Caudate nucleus (tissue), 63 donors: ENCODE measurements at places on chromosomes 11 and 22.

DNA sequence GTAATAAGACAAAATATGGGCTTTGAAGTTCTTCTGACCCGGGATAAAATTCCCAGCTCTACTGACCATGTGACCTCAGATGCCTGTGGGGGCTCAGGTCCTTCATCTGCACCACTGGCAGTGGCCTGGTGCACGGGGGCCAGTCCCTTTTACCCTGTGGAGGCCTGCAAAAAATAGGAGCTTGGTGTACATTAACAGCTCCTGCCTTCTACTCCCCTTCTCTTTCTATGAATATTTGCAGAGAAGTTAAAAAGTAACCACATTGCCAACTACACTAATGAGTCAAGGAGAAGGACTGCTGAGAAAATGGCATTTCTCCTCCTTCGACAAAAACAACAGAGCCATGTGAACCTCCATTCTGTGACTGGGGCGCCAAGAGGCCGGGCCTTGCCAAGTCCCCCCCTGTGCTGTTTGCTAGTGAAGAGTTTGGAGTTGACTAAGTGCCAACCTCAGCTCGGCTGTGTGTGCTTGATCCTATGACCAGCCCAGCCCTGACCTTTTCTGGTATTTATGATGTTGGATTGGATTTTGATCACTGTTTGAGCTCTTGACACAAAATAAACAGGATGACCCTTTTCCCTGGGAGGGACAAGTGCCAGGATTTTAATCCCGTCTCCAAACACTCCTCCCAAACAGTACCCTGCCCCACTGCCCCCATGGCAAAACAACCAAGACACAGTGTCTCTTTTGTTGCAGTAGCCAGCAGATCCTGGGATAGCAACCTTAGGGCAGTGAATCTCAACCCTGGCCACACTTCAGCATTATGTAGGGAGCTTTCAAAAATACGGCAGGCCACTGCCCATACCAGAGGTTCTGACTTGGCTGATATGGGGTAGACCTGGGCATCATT lies 380.1 kb downstream of the LARGE1 start:
- DNase-seq: no peak

- no peak for DNase-seq
Observed at GRCh38 chr11:118061586-118062125, 15.2 kb upstream of the TMPRSS4 start.

DNA sequence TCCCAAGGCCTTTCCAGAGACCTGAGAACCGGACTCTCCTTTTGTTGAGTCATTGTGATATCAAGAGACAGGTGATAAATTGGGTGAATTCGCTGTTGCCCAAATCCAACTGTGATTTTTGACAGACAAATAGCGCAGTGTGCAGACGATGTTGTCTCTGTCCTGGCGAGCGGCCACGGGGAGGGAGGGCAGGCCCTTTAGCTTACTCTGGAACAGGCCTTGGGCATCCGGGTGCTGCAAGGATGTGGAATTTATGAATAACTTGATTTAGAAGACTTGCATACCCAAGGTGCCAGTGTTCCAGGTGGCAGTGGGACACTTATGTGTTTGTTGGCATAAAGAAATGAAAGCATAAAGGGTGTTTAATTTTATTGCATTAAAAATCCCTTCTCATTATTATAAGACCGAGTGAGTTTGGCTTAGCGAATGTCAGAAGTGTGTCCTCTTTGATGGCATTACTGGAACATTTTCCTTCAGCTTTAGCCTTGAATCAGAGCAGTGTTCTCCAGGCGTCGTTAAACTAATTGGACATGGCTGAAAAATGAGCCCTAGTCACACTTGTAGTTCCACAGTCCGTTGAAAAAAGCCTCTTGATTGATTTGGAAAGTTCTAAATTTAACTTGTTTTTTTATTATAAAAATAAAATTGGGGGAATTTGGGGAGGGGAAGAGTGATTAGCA lies 9.4 kb downstream of the LDLRAD3 start:
- DNase-seq: peak; percentile 68

- DNase-seq: no peak
Observed at GRCh38 chr11:83092488-83093384, 21.0 kb upstream of the RAB30 start.

DNA sequence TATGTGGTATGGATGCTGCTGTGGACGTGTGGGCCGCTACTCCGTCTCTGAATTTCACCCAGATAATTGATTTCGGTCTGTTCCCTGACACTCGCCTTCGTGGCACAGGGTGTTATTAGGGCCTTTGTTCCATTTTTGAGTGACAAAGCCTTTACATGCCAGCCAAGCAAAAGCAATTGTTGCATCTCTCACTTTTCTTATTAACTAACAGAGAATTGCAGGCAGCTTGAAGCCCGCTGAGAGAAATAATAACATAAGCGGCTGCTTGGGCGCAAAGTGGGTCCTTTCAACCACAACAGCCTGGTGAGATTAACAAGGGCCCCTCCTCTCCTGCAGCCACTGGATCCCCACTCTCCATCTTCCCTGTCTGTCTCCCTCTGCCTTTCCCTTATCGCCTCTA lies 449.4 kb downstream of the NTM start:
- DNase-seq: no peak

DNA sequence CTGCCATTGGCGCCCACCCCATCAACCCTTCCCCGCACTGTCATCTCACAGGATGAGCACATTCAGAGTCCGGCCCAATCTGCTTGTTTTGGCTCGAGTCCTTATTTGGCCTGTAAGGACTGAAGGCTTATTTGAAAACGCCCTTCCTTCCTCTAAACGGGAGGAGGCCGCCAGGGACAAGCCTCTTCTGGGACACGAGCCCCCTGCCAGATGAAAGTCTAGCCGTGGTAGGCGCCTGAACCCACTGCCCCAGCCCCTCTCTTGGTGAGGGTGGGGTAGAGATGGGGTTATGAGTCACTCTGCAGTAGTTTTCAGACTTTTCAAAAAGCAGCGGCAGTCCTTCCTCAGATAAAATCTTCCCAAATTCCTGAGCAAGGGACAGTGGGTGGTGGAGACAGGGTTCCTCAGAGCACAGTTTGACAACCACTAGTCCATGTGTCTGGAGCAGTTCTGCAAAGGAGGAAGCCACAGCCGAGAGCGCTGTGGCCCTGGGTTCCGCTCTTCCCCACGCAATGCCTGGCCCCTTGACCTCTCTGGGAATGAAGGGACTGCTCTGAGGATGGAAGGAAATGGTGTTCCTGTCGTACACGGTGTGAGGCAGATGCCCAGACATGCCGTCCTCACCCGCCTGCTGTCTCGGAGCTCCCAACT lies 57.0 kb downstream of the MYH9 start:
- DNase-seq: no peak

GRCh38 chr11:37968148-37968547 lies 1370.1 kb upstream of the RAG2 start:
- no peak for DNase-seq

GRCh38 chr11:22832315-22833015 lies 2.9 kb upstream of the SVIP start:
- DNase-seq: no peak

GRCh38 chr22:23698094-23698493 lies 7.3 kb downstream of the RGL4 start:
- DNase-seq: no peak

DNA sequence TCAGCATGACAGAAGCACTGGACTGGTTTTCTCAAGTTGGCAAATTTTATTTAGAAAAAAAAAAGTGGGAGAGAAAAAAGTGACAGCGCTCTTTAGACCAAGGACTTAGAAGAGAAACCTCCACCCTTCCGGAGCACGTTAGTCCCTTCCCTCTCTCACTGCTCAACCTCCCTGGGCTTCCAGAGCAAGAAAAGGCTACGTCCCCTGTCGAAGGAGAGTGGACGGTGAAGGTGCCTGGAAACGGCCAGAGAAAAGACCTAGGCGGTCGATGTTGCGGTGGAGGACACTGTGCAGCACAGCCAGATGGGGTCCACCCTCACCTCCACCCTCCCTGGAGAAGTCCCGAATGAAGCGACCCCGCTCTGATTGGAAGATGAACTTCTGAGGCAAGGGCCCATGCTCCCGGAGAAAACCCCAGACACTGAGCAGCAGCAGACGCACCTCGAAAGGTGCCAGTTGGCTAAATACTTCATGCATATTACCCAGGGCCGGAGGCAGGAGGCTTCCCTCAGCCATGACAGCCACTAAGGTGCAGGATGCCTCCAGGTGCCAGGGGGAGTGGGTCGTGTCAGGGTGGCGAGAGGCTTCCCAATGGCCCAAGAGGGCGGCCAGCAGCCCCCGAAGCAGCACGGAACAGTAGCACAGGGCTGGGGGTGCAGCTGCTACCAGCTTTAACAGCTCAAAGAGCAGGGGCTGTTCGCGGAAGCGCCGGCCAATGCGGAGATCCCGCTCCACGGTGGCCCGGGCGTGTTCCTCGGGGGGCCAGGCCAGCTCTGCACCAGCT lies 604 bp upstream of the GANAB start:
- DNase-seq: no peak

- DNase-seq: no peak
Observed at GRCh38 chr11:108663154-108663877, 1.6 kb upstream of the DDX10 start.

DNA sequence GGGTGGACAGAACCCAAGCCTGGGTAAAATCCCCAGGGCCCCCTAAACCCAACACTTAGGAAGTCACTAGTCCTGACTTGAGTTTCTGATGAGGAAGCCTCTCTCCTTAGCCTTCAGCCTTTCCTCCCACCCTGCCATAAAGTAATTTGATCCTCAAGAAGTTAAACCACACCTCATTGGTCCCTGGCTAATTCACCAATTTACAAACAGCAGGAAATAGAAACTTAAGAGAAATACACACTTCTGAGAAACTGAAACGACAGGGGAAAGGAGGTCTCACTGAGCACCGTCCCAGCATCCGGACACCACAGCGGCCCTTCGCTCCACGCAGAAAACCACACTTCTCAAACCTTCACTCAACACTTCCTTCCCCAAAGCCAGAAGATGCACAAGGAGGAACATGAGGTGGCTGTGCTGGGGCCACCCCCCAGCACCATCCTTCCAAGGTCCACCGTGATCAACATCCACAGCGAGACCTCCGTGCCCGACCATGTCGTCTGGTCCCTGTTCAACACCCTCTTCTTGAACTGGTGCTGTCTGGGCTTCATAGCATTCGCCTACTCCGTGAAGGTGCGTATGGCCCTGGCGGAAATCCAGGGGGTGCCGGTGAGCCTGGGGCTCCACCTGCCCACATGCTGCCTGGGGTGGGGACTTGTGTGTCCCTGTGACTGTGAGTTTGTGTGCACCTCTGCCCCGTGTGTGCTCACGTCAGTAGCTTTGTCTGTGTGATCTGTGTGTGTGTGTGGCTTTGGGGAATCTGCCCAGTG lies at the start of gene IFITM1:
TSS of gene IFITM1 (plus strand) at position 254 of the 767 bp plus-strand sequence. CDS start at position 385, 131 bp downstream.
- DNase-seq: no peak

DNA sequence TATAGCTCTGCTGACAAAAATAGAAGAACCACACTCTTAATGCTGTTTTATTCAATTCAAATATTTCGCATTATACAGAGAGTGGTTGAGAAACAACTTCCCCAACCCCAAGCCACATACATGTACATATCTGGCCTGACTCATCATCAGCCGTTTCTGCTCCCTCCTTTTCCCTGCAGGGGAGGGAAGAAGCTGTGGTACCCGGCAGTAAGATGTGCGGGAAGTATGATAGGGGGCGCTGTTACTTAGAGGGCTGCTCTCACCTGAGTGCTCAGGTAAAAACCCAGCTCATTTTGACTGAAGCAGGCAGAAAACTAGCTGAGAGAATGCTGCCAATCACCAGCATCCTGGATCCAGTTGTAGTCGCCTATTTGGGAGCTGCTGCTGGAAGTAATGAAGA lies 85.5 kb downstream of the NELL1 start:
- no peak for DNase-seq

DNA sequence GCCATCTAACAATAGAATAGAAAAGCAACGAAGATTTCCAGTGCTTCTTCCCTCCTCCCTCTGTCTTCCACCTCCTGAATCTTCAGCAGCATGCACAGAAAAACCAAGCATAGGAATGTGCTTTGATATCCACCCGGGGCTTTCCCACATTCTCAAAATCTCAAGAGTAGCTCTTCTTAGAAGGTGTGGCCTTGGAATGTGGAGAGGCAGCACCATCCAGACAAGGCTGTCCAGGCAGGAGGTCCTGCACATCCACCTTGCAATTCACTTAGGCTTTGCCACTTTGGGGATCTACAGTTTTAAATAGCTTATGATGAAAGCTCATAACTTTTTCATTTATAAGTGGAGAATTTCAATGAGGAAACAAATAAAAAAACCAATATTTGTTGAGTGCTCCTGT lies 72.9 kb downstream of the KIRREL3 start:
- DNase-seq: no peak
